Midbrain (tissue), 1 donor: ENCODE measurements at places on chromosomes 6 and 20.

- DNase-seq, result no peak
These were observed 206.0 kb upstream of the PREP start for GRCh38 chr6:105608711-105609374.

GRCh38 chr6:169097381-169097959 lies 156.2 kb downstream of the THBS2 start:
- DNase-seq, result no peak

GRCh38 chr6:26571592-26572296 lies 25.0 kb upstream of the ABT1 start:
- DNase-seq, result peak; percentile 55

- no peak for DNase-seq
These were observed 1.9 kb downstream of the MRPS26 start for GRCh38 chr20:3047486-3048419.

- DNase-seq, result no peak
These were observed 39.8 kb upstream of the TGM3 start for GRCh38 chr20:2255926-2256531.

GRCh38 chr6:10576226-10576625 lies 55.1 kb downstream of the GCNT2 start:
- no peak for DNase-seq

DNA sequence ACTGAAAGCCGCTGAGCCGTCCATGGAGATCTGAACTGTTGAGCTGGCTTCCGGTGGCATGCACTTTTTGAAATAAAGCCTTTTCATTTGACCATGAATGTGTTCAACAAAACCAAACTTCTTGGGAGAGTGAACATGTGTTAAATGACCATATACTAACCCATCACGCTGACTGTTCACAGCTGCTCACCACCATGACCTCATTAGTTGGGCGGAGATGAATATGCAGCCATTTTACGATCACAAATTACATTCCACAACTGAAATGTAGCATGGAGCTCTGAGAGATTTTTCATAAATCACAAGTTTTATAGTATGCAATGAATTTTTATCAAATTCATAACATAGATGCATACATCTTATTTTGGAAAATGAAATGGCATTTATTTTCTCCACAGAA lies 4.2 kb downstream of the RAMACL start:
- no peak for DNase-seq
